Stimulated activated CD8-positive, alpha-beta memory T cell treated with anti-CD3 and anti-CD28 coated beads, Interleukin-2, amount 100 ng/mL, for 1 hour (primary cell): ENCODE measurements at places on chromosomes 1 and 21.

DNA sequence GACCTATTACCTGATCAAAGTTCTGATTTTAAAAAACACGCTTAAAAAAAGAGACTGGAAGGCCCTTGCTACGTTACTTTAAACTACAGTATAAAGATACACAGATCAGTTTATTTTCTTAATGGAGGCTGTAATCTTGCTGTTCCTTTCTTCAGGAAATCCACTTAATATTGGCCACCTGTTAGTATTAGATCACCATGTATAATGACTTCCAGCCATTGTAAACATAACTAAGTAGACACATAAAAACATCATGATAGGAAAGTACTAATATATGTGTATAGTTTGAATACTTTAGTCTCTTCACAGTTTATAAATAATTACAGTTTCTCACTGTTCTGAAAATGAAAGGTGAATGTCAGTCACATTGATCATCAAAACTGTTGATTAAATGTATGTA lies 68.6 kb downstream of the ADGRL2 start:
- DNase-seq: no peak

GRCh38 chr1:8003438-8004112 lies 22.5 kb downstream of the ERRFI1 start:
- DNase-seq: no peak

DNA sequence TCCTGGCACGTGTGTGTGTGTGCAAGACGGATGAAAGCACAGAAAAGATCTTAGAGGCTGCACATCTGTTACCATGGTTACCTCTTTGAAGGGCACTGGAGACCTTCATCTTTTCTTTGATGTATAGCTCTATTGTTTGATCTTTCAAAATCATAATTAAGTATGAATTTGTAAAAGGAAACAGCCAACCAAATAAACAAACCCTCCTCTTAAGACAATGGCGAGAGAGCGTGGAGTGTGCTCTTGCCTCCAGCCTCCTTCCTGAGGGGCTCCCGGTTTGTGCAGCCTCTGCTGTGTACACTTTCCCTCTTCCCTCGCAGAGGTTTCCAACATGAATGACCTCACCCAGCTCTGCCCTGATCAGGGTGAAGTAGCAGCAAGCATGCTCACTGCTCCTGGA lies 27.9 kb downstream of the CACNA1S start:
- DNase-seq: no peak

GRCh38 chr21:42218836-42219605 lies at the start of gene ABCG1:
TSS of gene ABCG1 (plus strand) at chr21:42219140. CDS start at chr21:42219263, 123 bp downstream.
- DNase-seq: no peak

- no peak for DNase-seq
Observed at GRCh38 chr1:109395602-109396512, 1.9 kb downstream of the SORT1 start.

DNA sequence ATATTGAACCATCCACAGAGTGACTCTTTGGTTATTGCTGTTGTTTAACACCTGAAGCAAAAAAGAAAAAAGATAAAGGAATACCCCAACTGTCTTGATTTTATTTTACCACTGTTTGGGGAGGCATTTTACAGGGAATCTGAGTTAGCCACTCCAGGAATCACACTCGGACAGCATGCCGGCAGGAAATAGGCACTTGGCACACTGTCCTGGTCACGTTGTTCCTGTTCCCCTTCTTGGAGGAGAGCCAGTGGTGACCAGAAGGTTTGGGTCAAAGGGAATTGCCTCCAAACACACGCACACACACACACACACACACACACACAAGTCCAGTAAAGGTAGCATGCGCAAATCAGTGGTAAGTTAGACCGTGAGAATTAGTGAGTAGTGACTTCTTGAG lies 13.8 kb downstream of the RGS4 start:
- no peak for DNase-seq

DNA sequence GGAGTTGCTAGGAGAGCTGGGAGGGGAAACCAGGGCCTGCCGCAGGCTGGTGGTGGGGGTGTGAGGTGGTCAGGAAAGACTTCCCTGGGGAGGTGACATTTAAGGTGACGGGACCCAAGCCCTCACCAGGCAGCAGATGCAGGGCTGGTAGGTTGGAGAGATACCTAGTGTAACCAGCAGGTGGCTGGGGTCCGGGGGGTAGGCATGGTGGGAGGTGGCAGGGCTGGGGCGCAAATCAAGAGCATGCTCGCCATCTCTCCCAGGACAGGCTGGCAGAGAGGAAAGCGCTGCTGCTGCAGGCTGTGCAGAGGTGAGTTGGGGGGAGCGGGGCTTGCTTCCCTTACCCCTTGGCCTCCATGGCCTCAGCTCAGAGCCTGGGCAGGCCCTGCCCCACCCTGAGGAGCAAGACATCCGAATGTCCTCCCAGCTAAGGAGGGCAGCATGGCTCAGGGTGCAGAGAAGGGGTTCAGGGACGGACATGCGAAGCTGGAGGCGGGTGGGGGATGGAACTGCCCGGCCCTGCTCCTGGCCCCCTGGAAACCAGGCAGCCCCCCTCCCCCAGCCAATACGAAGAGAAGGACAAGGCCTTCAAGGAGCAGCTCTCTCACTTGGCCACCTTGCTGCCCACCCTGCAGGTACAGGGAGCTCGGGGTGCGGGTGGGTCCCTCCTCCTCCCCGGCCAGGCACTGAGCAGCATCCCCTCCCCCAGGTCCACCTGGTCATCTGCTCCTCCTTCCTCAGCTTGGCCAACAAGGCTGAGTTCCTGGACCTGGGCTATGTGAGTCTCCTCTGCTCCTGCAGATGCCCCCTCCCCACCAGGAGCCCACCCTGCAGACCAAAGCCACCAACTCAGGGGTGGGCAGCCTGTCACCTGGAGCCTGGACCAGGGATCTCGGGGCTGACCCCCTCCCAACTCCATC lies 4.0 kb downstream of the RNF207 start:
- no peak for DNase-seq

GRCh38 chr1:20063861-20064292 lies 6.1 kb upstream of the PLA2G5 start:
- DNase-seq: no peak

- no peak for DNase-seq
Observed at GRCh38 chr21:34836103-34836932, 167.5 kb downstream of the CLIC6 start.

GRCh38 chr1:21811875-21812305 lies at the start of gene LDLRAD2:
TSS of gene LDLRAD2 (plus strand) at chr1:21812265. CDS start at chr1:21812452, 187 bp downstream.
- DNase-seq: no peak
